ENCODE measurements at places on chromosomes 12 and 14.

DNA sequence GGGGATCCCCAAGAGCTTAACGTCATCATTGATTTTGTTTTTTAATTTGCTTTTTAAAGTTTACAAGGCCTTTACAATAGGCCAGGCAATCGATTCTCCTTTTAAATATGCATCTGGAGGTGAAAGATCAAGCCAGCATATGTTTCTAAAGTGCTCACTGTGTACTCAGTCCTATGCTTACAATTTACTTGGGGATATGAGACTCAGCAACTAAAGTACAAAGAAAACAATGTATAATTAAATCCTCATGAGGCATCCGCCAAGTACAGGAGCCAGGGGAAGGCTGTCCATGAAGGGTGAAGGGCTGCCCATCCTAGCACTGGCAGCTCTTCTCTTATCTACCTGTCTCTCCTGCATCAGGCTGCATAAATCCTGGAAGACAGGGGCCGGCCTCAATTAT lies 11.8 kb downstream of the CCDC92 start:
- DNase-seq, result no peak

GRCh38 chr14:105343194-105343593 lies 28.6 kb downstream of the PACS2 start:
- DNase-seq, result no peak

DNA sequence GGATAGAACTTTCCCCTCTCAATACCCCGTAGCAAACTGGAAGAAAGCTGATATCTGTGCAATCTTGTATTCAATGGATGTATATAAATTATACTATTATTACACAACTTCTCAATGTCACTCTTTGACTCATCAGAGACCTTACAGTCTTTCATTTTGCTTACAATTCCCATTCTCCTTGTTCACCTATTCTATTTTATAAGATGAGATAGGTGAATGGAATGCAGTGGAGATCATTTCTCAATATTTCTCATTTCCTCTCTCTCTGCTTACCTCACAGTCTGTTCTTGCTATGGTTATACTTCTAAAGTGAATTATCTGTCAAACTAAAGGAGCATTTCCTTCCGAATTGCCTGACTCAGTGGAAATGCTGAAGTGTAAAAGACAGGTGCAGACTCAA lies 14.9 kb downstream of the FOXA1 start:
- DNase-seq, result no peak

- no peak for DNase-seq
Observed at GRCh38 chr14:33842299-33842698, 108.6 kb downstream of the EGLN3 start.

DNA sequence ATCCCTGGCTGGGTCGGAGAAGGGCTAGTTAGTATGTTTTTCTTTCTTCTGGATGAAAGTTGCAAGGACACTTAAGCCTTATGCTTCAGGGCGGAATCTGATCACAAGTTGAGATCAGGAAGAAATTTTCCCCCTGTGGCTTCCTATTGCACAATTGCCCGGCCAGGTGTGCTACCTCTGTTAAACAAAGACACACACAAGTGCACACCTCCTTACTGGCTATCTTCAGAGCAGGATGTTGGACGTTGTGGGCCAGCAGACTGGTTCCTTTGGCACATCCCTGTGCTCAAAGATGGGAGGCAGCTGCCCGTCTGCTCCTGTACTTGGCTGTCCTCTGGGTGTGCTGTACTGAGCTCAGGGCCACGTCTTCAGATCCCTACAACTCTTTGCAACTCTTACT lies 19.1 kb downstream of the ETV6 start:
- DNase-seq, result no peak

DNA sequence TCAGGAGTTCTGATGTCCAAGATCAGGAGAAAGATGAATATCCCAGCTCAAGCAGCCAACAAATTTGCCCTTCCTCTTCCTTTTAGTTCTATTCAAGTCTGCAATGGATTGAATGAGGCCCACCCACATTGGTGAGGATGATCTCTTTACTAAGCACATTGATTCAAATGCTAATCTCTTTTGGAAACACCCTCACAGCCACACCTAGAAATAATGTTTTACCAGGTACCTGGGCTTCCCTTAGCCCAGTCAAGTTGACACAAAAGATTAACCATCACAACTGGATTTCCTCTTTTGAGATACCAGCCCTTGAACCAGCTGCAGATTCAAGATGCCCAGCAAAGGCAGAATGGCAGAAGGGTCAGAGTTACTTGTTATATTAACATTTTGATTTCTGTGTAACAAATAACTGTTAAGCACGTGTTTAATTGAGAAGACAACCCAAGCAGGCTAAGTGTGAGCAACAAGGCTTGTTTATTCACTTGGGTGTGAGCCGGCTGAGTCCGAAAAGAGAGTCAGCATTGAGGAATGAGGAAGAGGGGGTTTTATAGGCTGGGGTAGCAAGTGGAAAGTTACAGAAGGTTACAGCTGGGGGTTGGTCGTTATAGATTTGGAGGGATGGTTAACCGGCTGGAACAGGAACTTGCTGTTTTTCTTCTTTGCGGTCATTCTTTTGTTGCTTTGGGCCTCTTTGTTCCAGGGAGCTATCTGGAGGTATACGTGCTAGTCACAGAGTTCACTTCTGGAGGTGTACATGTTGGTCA lies 180.3 kb downstream of the EMP1 start:
- no peak for DNase-seq

DNA sequence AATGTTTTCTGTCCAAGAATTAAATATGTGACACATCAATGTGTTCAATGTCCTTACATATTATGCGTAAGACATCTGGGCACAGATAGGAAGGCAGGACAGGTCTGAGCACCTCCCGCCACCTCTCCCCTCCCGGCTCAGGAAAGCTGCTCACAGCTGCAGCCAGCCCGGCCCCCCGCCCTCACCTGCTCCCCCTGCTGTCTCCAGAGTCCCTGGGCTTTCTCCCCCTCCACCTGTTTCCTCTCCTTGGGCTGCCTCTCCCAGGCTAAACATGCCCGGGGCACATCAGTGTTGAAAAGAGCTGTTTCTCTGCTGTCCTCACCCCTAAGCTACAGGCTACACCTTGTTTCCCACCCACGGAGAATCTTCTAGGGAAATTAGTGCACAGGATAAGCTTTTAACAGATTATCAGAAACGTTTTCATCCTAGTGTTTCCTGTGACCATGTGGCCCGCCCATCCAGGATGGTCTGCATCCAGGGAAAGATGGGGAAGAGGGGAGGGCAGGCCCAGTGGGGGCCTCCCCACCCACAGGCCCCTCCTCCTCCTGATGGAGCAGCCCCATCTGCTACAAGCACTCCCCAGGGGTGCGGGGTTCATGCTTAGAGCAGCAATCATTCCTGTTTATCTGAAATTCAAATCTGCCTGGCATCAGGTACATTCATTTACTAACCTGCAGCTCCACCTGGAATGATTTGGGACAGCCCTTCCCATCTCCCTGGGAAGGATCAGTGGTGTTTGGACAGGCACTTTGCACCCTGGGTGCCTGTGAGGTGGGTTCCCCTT lies 273.8 kb upstream of the SFSWAP start:
- no peak for DNase-seq

GRCh38 chr12:102847131-102847530 lies 69.9 kb downstream of the PAH start:
- peak; percentile 11 for DNase-seq

DNA sequence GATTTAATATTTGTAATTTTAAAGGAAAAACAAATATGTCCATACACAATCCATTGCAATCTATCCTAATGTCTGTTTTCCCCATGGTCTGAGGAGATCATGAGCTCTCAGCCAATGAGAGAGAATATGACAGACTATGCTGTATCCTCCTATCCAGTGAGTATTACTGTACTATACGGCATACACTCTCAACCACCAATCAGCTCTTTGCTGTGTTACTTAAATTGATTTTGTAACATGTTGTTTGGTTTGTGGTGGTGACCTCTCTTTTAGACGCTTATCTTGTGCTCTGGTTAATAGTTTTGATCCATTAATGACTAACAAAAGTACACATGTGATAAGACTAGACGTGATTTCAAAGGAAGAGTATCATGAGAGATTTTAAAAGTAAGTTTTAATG lies 231.5 kb upstream of the FOXN3 start:
- no peak for DNase-seq

GRCh38 chr12:65755596-65755978 lies 68.7 kb upstream of the HMGA2 start:
- DNase-seq, result no peak

GRCh38 chr12:132429602-132429945 lies 60.4 kb upstream of the FBRSL1 start:
- no peak for DNase-seq

DNA sequence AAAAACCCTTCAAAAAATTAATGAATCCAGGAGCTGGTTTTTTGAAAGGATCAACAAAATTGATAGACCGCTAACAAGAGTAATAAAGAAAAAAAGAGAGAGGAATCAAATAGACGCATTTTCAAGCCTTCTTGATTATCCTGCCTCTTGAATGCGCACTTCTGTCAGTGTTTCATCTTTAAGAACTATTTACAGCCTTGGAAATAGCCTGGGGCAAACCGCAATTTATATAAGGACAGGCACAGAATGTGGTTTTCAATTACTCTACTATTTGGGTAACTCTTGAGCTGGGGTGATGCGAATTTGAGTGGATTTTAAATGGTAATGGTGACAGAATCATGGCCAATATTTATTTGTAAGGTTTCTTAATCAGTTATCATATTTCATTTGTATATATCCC lies 179.1 kb upstream of the OTX2 start:
- no peak for DNase-seq

- DNase-seq, result no peak
Observed at GRCh38 chr14:36430169-36430568, 89.9 kb downstream of the NKX2-1 start.

DNA sequence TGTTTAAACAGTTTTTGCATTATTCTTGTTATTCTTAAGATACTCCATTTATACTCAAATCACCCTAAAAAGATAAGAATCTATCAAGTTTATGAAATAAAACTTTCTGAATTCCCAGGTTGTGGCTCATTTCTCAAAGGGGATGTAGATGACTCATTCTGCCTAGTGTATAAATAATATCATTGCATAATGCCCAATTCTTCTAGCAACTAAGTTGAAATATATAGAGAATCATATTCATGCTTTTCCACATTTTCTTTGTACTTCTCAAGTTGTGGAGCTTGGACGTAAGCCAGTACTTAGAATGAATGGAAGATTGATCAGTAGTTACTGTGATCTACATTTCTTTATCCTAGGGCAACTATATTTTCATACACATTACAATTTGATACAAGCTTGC lies 201.1 kb downstream of the PPFIA2 start:
- no peak for DNase-seq

DNA sequence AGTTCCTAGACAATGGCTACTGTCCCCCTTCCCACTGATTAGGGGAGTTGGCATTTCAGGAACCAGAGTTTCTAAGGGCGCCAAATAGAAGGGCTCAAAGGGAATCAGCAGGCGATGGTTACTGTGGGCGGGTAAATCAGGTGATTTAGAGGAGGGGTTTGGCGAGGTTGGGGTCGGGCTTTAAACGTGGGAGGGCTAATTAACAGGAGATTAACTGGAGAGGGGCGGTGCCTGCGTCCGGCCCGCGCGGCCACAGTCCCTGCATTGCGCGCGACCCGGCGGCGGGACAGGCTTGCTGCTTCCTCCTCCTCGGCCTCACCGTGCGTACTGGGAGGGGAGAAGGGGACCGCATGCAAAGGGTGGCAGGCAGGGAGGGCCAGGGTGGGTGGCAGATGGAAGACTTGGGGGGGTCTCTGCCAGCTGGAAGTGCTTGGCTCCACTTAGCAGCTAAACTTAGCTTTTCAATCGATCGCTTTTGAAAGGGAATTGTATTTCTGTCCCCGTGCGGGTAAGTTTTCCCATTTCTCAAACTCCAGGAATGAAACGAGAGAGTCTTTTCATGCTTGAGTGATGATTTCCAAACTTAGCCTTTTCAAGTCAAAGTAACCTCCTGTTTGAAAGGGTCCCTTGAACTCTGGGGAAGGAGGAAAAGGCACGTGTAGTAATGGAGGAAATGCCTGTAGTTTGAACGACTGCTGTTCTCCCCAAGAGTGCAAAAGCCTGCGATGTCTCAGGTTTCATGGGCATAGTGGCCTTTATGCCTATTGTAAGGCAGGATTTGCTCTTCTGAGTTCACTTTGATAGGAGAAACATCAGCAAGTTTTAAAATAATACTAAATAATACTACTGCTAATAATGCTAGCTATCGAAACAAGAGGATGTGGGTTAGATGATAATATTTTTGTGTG lies at the start of gene MGST1:
Gene MGST1 (plus strand): TSS at position 255 of the 908 bp plus-strand sequence. CDS start 6,608 bp downstream, outside the sequence.
- DNase-seq, result peak; percentile 28

DNA sequence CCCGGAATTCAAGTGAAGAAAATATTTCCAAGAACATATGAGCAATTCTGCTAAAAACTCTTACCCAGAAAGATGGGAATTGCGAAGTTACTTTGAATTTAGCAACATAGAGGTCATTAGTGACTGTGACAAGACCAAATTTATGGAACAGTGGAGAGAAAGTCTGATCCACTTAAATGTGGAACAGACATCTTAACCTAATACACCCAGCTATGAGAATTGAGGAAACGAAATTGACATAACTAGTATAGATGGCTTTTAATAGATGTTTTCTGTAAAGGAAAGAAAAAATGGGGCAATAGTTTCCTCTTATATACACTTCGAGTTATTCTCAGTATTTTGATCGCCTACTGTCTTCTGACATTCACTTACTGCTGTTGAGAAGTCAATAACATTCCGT lies 4.6 kb downstream of the OVCH1 start:
- DNase-seq, result no peak

DNA sequence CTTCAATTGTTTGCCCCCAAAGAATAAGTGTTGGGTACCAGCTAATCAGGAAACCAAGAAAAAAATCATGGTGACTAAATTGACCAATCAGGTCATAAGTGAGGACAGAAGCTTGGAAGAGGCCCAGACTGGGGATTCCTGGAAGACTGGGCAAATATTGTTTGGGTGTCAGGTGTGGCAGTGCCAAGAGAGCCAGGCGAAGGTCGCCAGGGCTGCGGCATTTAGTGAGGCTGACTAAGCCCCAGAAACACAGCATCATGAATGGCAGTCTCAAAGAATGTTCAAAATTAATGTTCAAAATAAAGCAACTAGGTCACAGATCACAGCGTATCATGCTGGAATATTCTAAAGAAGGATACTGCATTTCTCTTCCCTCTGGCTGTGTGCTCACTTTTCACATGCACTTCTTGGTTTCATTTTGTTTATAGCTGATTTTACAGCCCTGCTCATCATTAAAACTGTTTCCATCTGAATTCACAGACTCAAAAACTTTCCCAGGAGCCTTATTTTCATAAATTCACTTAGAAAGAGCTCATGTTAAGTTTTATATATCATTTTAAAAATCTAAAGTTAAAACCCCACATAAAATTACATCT lies 85.3 kb upstream of the OVCH1 start:
- no peak for DNase-seq

DNA sequence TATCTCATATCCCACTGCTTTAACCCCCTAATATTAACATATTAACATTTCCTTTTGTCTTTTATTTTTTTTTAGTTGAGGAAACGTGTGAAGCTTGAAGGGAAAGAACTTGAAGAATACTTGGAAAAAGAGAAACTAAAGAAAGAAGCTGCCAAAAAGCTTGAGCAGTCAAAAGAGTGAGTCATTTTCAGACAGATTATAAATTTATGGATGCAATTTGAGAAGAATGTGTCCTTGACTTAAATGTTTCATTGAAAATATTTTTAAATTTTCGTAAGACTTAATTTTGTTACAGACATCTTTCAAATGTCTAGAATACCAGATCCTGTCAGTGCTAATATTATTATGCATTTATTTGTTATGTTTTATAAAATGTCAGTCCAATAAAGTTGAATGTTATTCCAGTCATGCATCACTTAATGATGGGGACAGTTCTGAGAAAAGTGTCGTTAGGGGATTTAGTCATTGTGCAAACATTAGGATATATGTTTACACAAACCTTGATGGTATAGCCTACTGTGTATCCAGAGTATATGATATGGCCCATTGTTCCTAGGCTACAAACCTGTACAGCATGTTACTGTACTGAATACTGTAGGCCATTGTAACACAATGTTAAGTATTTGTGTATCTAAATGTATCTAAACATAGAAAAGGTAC lies 32.6 kb downstream of the CPSF2 start:
- DNase-seq, result no peak
